ENCODE measurements at places on chromosomes 2 and 18.
A peak's percentile ranks its signal among the peaks of the same experiment; 100 is the strongest.

GRCh38 chr2:221911321-221911720, 339.2 kb upstream of the EPHA4 start:
- DNase-seq, result no peak

DNA sequence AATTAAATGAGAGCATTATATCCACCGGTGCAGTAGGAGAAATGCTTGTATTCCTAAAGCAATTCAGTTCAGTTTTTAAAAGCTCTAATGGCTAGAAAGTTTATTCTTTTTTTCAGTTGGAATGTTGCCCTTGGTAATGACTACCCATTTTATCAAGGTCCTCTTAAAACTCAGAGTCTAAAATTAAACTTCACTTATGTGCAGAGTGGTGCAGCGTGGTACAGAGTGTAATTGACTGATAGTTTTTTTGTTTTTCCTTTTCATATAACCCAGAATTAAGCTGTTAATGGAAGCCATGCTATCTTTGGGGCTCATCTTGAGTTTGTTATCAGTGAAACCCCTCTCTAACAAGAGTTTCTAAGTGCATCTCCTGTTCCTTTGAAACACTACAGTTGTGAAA, 21.4 kb downstream of the NCOA1 start:
- no peak for DNase-seq

- no peak for DNase-seq
These were observed 617.0 kb upstream of the LINC00305 start for GRCh38 chr18:64765908-64766307.

- peak; percentile 75 for DNase-seq
These were observed 28.0 kb downstream of the MAL start for GRCh38 chr2:95053543-95053942.

- DNase-seq, result no peak
These were observed 11.4 kb downstream of the ASIC4 start for GRCh38 chr2:219525533-219526232.

GRCh38 chr2:109636317-109636716, 22.2 kb downstream of the SOWAHC start:
- no peak for DNase-seq

GRCh38 chr2:17095340-17095739, 422.9 kb downstream of the RAD51AP2 start:
- DNase-seq, result no peak

GRCh38 chr2:220503431-220503830, 876.0 kb downstream of the SLC4A3 start:
- no peak for DNase-seq

DNA sequence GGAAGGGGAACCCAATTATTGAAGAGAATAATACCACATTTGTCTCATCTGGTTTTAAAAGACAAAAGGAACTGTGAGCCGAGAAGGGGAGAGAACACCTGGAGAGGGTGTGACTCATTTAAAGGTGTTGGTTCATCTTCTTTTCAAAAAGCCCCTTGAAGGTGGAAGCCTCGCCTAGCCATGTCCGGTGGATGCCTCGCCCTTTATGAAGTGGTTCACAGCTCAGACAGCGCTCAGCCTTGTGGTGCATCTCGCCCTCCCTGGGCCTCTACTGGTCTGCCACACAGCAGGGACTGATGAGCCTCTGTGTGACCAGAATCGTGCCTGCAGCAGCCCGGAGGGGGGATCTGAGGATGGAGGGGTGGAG, 290.0 kb upstream of the CXCR4 start:
- no peak for DNase-seq

DNA sequence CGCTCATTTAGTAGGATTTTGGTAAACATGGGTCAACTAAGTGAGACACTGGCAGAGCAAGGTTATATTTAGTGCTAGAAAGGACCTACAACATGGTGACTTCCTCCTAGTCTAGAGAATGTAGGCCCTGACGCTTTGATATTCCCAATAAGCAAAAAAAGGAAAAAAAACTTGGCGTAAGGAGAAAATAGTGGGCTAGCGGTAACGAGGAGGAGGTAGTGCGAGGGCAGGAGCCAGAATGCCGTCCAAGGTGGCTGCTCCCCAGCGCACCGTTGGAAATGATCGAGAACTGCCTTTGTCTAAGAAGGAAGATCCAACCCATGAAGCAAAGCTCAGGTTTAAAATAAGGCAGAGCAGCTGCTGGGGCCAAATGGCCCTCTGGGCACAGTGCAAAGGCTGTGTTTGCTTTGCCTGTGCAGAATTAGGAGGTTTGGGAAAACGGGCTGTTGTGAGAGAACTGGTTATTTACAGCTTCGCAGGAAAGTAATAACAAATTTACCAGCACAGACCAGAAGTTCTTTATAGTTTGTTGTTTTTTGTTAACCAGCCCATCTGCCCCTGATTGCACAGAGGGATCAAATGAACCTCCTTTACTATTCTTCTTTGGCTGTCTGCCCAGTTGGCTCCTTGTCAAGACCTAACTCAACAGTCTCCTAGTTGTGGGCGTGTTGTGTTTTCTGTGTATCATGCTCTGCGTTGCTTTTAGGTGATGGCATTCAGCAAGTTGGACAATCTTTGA, 86.6 kb downstream of the ITGB1BP1 start:
- DNase-seq, result peak; percentile 68

DNA sequence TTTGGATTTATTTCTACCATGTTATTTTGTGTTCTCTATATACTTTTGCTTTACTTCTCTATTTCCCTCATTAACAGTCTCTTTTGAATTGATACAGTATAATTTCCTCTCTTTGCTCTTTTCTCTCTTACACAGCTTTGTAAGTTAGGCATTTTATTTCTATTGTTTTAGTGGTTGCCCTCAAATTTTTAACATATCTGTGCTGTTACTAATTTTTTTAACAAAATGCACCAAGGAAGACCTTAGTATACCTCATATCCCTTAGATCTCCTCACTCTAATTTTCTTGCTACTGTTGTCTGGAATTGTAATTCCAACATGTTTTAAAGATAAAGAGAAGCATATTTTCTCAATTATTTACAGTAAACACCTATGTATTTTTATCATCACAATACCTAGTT, 416.8 kb upstream of the SLC14A2 start:
- no peak for DNase-seq

DNA sequence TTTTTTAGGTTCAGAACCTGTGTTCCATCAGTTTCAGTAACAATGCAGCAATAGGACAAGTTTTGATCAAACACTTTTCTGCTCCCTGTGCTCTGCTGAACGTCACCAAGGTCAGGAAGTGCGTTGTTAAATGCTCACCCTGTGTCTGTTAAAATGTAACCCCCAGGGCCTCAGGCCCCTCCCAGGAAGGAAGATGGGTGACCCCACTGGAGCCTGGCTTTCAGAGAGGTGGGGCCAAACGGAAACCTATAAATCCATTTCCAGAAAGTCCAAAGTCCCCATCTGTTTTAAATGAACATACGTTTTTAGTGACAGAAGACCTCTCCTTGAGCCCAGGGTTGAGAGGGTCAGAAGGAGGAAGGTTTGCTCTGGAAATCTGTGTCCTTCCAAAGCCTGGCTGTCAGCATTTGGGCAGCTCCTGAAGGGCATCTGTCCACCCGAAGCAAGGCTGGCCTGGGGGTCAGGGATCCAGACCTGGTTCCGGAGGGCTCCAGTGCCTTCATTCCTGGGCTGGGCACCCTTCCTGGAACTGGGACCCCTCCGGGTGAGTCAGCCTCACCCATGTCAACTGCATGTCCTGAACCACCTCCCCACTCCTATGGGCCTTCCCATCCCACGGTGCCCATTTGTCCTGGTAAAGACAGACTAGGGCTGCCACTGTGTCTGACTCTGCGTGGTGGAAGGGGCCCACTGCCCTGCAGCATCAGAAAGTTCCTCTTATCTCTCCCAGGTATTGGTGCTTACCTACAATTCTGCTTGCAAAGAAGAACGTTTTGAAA, 117.4 kb upstream of the COPS8 start:
- DNase-seq, result no peak

GRCh38 chr2:17791817-17792130, 24.5 kb upstream of the MSGN1 start:
- no peak for DNase-seq

DNA sequence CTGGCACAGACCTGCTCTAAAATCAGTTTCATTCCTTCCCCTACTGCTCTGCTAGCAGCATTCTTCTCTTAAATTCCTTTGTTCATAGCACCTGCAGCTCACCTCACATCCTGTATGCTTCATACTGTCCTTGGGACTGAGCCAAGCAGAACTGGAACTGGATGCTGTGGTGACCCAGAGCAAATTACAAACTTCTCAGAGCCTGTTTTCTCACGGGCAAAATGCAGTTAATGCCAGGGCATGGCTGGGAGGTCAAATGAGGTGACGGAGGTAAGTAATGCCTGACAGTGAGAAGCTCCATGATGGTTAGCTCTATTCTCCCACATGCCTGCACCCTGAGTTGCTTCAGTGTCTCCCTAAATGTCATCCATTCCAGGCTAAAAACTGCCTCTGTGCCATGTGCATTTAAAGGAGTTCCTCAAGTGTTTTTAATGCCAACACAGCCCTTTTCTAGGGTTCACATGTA, 29.7 kb downstream of the C2orf42 start:
- peak; percentile 97 for DNase-seq

DNA sequence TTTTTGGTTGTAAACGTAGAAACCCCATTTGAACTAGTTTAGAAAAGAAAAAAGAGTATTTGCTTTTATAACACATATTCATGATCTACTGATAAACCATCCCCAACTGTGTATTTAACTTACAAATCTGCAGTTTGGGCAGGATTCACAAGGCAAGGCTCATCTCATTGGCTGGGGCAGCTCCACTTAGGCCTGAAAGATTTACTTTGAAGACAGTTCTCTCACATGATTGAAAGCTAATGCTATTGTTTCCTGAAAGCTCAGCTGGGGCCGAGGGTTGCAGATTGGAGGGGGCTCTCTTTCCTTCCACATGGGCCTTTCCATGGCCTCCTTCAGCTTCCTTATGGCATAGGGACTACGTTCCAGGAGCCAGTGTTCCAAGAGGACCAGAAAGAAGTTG, 47.4 kb downstream of the ARHGAP15 start:
- peak; percentile 10 for DNase-seq

- no peak for DNase-seq
These were observed 753.9 kb upstream of the ZEB2 start for GRCh38 chr2:145273840-145274239.

- no peak for DNase-seq
These were observed 65.6 kb upstream of the SCN1A start for GRCh38 chr2:166193407-166193806.

DNA sequence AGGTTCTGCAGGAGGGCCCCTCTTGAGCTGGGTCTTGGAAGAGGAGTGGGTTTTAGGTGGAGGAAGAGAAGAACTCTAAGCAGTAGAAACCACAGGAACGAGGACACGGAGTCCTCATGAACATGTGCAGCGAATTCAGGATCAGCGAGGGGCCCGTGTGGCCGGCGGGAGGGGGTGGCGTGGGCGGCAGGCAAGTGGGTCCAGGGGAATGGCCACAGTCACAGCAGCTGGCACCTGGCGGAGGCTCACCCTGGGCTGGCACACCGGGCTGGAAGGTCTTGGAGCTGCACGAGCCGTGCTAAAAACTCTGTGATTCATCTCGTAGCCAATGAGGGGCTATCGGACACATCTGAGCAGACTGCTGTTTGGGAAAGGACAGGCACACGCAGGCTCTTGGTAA, 18.0 kb upstream of the CIDEA start:
- DNase-seq, result no peak

- no peak for DNase-seq
These were observed 3.6 kb upstream of the DLX2 start for GRCh38 chr2:172106108-172106961.

GRCh38 chr2:153871231-153872221, at the start of gene GALNT13:
Gene GALNT13, plus strand, starts transcription at chr2:153871922.
- DNase-seq, result no peak

- no peak for DNase-seq
These were observed 25.5 kb upstream of the LRRC30 start for GRCh38 chr18:7205346-7205745.

DNA sequence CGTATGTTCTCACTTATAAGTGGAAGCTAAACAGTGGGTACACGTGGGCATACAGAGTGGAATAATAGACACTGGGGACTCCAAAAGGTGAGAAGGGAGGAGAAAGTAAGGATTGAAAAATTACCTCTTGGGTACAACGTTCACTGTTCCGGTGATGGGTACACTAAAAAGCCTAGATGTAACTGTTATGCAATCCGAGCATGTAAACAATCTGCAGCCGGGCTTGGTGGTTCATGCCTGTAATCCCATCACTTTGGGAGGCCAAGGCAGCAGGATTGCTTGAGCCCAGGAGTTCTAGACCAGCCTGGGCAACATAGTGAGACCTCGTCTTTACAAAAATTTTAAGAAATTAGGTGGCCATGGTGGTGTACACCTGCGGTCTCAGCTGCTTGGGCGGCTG, 33.1 kb upstream of the TTR start:
- no peak for DNase-seq

DNA sequence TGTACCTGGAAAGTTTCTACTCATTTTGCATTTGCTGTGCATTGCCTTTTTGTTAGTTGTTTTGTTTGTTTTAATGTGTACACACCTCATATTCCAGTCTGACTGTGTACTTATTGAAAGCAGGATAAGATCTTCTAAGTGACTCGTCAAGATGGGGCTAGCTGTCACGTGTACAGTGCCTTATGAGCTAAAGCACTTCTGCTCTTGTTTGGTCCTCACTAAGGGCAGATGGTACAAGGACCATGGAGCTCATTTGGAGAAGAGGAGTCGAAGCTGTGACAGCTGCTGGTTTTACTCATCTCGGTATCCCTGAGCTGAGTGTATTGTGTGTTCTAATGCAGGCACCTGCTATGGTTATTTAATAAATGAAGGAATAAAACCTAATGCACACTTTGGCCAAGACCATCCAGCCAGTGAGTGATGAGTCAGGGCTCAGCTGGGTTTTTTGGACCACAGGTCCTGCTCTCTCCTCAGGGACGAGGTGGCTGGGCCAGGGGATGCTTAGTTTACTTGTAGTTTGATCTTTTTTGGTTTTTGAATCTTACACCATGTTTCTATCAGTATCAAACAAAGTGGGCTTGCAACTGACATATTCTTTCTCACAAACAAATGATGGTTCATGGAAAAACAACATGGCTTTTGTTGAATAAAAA, 152.5 kb upstream of the APCDD1 start:
- no peak for DNase-seq

- DNase-seq, result peak; percentile 91
These were observed 25.4 kb upstream of the SLC66A3 start for GRCh38 chr2:11129598-11130449.

GRCh38 chr2:18999198-18999597, 359.2 kb downstream of the OSR1 start:
- DNase-seq, result no peak

GRCh38 chr2:217797165-217797564, 205.6 kb downstream of the TNS1 start:
- no peak for DNase-seq

DNA sequence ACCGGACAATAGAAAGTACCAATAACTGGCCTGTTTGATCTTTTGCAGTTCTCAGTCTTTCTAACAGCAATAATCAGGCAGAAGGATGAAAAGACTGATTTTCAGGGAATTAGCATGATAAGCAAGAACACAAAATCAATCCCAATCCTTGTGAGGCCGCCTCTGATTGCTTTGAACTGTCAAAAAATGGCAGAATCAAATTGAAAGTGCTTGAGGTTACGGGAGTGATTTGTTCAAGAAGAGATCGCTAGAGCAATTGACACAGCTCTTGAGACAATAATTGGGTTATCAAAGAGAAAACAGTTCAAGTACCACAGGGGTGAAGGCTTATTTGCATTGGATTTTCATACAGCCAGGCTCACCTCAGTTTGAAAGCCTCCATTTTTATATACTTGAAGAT, 663.4 kb downstream of the ARHGAP15 start:
- no peak for DNase-seq

Measured in RPMI8226 (cell line).